ENCODE measurements at places on chromosomes 7 and 10.

GRCh38 chr10:116316503-116316902 is 7.7 kb upstream of the CCDC172 start:
- DNase-seq, result no peak

GRCh38 chr7:116011584-116011983 is 19.0 kb downstream of the TFEC start:
- DNase-seq, result no peak

DNA sequence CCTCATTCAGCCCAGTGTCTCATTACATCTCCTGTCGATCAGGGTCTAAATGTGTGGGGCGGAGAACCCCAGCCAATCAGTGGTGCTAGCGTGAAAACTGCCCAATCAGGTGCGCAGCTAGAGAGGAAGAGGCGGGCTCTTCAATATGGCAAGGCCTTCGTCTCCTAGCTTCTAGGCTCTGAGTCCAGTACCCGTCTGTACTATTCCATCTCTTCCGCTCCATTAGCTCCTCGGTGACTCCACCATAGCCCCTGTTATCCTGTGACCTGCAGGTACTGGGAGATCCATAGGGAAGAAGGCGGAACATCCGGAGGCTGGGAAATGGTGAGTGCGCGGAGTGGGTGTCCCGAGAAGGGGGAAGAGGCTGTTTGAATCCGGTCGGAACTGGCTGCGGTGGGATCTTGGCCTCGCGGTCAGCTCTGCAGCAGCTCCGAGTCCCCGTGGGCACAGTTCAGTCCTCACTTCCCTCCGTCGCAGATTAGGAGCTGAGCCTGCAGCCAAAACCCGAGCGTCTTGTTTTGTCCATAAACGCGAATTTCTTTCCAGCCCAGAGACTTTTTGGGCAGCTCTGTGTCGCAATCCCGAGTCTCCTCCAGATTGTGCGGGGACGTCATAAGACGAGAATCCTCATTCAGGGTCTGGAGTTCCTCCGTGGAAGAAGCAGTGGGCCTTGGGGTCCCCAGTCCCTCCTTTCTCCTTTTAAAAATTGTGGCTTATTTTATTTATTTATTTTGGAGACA is at the start of gene ZNF727:
TSS of gene ZNF727 (plus strand) at position 134 of the 740 bp plus-strand sequence. CDS start at position 322, 188 bp downstream.
- peak; percentile 2 for DNase-seq

GRCh38 chr10:92880233-92880861 is 32.0 kb downstream of the EXOC6 start:
- peak; percentile 30 for DNase-seq

DNA sequence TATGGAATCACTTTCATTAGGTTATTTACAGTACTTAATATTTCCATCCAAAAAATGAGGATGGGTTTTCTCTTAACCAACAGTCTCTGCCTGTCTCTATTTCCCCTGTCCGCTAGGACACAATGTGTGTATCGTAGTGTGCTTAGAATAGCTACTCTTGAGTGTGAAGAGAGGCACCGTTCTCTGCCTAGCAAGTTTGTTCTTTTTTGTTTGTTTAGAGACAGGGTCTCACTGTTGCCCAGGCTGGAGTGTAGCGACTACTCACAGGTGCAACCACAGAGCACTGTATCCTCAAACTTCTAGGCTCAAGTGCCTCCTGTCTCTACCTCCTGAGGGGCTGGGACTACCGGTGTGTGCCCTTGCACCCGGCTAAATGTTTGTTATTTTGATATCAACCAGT is 121.9 kb downstream of the ANK3 start:
- DNase-seq, result no peak

DNA sequence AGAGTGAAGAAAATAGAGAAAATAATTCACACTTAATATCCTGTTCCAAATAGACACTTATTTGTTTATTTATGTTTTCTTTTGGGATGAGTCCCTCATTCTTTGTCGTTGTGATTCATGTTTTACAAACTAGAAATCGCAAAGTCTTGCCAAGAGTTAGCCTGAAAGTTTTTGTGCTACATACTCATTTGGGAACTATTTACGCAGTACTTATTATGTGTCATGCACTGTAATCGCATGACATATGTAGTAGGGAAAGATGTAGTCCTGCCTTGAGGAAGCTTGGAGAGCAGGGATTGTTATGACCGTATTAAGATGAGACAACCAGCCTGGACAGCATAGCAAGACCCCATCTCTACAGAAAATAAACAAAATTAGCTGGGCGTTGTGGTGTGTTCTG is 189.3 kb downstream of the ABCA13 start:
- no peak for DNase-seq

GRCh38 chr10:123913688-123914268 is 22.2 kb upstream of the CPXM2 start:
- DNase-seq, result no peak

DNA sequence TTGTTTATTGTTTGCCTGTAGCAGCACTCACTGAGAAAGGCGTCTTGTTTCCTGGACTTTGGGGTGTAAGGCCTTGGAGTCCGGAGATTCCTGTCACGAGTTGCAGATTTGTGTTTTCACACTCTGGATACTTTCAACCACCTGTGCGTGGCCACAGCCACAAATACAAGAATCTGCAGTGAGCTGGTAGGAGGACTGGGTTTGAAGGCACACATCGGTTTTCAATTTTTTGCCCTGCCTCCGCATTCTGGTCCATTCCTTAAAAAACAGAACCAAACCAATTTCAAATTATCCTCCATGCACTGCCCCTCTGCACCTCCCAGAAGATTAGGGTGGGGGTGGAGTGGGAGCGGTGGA is 619 bp downstream of the EXOC4 start:
- DNase-seq, result peak; percentile 30

GRCh38 chr10:73850863-73851461 is 23.4 kb downstream of the CAMK2G start:
- no peak for DNase-seq

DNA sequence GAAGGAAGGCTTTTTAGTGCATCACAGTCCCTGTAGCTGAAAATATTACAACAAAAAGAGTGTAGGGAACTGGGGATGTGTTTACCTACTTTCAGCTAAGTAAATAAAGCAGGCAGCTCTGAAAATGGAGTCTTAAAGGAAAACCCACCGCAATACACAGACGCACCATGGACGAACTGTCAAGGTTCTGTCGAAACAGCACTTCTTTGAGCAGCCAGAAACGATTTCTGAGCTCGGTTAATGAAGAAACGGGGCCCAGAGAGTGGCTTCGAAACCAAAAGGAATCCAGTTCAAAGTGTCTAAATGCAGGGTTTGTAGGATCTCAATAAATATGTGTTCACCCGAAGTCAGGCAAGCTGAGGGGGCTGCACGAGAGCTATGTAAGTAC is 275.4 kb upstream of the NEBL start:
- peak; percentile 85 for DNase-seq

- no peak for DNase-seq
These were observed 168.0 kb downstream of the ARHGAP12 start for GRCh38 chr10:31760674-31761081.

- DNase-seq, result no peak
These were observed 31.7 kb downstream of the STAM start for GRCh38 chr10:17675638-17676037.

- no peak for DNase-seq
These were observed 2.1 kb downstream of the AFAP1L2 start for GRCh38 chr10:114402233-114402632.

DNA sequence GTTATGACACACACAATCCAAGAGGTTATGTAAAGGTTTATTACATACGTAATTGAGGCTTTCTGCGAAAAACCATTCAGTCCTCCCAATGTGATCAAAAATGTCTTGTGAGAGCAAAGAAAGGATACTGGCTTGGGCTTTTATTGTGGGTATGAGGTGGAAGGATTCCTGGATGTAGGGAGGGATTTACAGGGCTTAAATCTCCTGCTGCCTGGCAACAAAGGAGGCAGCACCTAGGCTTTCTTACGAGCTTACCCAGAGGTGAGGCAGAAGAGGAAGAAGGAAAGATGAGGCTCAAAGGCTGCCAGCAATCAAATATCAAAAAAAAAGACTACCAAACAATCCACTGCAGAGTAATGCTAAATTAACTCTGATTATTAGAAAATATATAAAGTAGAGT is 1149.5 kb upstream of the POT1 start:
- no peak for DNase-seq

GRCh38 chr7:84336766-84337165 is 142.2 kb upstream of the SEMA3A start:
- no peak for DNase-seq

DNA sequence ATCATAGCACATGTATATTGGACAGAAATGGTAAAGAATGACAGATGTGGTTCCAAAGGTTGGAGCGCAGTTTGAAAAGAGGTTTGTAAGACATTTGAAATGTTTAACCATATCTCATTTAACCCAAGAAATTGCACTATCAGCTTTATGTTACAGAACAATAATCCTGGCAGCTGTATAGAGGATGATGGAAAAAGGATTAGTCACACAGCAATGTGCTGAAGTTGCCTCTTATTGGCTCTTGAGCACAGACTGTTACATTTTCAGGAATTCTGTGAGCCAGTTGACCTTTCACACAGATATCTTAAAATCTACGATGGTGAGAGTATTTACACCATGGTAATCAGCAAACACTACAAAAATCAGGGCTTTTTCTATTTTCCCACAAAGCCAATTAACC is 3.9 kb downstream of the COG5 start:
- DNase-seq, result no peak

GRCh38 chr7:122845286-122845685 is 41.0 kb downstream of the CADPS2 start:
- no peak for DNase-seq

- peak; percentile 92 for DNase-seq
These were observed 11.9 kb upstream of the LMOD2 start for GRCh38 chr7:123643495-123644441.

DNA sequence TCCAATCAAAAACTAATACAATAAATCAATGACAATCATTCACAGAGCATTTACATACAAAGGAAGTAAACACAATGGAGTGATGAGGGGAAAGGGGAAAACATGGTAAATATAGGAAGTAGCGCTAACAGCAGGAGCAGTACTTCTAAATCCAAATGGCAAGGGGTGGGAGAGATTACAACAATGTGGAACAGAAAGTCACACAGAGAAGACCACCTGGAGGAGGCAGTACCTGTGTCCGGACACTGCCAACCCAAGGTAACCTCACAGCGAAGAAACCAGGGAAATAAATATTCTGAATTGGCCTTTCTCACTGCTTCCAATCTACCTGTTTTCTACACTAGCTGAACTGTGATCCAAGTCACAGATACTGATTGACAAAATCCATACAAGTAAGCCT is 58.2 kb downstream of the ABI1 start:
- DNase-seq, result no peak

DNA sequence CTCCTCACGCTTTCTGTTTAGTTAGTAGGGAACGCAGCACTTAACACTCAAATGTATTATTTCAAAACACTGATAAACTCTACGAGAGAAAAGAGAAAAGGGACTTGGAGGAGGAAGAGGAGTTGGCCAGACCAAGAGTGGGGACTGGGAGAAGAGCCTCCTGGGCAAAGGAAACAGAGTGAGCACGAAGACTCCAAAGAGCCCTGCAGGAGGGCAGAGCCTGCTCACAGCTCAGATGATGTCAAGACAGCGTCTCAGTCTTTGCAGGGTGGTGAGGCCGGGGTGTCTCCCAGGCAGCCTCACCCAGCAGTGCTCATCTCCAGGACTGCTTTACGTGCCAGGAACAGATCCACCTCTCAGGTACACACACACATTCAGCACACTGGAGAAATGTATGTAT is 41.2 kb downstream of the CYTH3 start:
- no peak for DNase-seq

GRCh38 chr7:37833818-37834146 is 14.6 kb upstream of the NME8 start:
- no peak for DNase-seq

GRCh38 chr10:44659320-44659719 is 251.8 kb upstream of the TMEM72 start:
- DNase-seq, result no peak

DNA sequence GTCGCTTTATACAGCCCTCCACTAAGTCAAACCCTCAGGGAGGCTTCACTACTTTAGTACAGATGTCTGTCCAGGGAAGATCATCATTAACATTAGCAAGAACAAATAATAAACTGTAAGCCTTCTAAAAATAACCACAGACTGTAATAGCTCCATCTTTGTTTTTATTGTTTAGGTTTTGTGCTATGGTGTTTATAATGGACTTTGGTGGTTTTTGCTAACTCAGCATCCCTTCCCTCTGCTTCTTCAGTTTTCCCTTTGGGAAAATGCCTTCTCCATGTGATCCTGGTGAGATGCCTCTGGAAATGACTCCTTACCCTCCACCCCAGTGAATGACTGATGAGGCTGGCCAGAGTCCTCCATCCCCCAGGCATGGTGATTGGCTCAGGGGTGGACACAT is 131.3 kb downstream of the ICA1 start:
- DNase-seq, result no peak

DNA sequence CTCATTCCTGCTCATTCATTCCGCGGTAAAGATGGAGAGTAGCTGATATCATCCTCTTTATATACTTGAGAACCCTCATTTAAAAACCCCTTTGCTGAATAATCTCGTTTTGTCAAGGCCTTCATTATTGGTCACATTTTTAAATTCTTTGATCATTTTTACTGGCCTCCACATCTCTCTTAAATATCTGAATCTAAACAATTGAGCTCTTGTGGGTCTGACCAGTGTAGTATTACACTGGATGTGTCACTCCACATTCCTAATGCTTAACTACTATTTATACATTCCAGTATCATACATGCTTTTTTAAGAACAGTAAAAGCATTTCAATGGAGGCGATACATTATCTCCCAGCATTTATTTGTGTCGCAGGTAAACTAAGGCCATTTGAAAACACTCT is 12.6 kb upstream of the PRPS1L1 start:
- no peak for DNase-seq

GRCh38 chr7:100091411-100092181 is 2.8 kb downstream of the COPS6 start:
- no peak for DNase-seq

- no peak for DNase-seq
These were observed 257.8 kb upstream of the DKK1 start for GRCh38 chr10:52056291-52056690.

DNA sequence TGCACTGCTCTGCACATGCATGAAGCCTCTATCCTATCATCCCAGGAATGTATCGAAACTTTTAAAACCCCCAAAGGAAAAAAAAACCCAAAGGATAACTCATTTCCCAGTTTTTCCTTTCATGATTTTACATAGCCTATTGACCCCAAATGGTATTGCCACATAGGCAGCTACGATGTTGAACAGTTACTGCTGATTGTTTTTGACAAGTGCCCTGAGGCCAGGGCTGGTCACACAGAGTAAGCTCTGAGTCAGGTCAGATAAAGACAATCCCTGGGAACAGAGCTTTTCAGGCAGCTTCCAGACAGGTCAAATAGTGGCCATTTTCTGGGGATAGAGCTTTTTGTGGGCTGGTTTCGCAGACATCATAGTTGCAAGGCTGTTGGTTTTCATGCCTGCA is 52.1 kb downstream of the MYL10 start:
- no peak for DNase-seq

DNA sequence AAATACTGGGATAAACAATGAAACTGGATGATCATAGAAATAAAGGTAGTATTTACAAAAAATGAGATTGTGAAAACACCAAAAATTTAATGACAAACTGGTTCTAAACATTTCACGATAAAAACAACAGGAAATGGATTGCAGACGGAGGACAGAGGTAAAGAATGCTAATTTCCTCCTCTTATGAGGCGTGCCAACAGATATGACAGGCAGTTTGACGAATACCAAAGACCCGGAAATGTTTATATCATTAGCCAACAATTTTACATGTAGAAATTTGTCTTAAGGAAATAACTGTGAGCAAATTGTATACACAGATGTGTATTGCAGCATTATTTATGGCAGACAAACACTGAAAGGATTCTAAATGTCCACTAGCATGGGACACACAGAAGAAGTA is 162.0 kb upstream of the MGMT start:
- DNase-seq, result no peak

GRCh38 chr10:20110125-20111100 is 294.2 kb downstream of the PLXDC2 start:
- peak; percentile 30 for DNase-seq
